Immature natural killer cell (primary cell): ENCODE measurements at places on chromosomes 7 and 10. TPM values are rescaled to one million over a fixed set of nuclear protein-coding genes. Genes with fewer than 3 reads are reported as not detected.

The FBXO24 gene
- polyA plus RNA-seq, result 0.43 TPM

The CYP3A5 gene
- polyA plus RNA-seq, result 0.35 TPM

The FKBP6 gene
- polyA plus RNA-seq, result not detected

The CHCHD3 gene
- polyA plus RNA-seq, result 65.9 TPM

The OR2A12 gene
- polyA plus RNA-seq, result not detected

- no peak for DNase-seq
These were observed 6.9 kb downstream of the CHPF2 start for GRCh38 chr7:151238924-151239836.

- DNase-seq, result no peak
These were observed at the start of gene CTTNBP2 for GRCh38 chr7:117873310-117874190. CTTNBP2 (minus strand) TSS chr7:117873441; CDS start chr7:117873415, 26 bp downstream.

DNA sequence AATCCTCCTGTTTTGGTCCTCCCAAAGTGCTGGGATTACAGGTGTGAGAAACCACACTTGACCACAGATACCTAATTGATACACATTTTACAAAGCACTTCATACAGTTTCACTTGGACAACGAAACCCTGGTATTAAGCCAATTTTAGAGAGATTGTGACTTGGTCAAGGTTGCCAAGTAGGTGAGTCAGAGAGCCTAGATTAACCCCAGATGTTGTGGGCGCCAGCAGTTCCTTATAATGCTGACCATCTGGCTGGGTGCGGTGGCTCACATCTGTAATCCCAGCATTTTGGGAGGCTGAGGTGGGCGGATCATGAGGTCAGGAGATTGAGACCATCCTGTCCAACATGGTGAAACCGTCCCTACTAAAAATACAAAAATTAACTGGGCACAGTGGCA is 4.9 kb upstream of the PHKG1 start:
- no peak for DNase-seq

- no peak for DNase-seq
These were observed 10.4 kb upstream of the NT5C2 start for GRCh38 chr10:103203466-103203865.

DNA sequence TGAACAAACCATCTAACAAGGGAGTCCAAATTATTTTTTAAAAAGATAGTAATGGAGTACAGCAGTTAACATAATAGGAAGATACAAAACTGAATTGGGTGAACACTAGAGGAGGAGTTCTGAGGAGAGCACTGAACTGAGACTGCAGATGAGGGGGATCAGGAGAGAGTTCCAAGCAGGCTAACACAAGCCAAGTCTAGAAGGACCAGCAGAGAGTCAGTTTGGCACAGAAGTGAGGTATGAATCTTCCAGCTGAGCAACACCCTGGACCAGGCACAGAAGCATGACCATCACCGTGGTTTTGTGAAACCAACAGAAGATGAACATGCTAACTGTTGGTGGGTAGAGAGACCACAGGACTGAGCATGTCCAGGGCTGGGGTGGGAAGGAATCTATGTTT is 30.8 kb upstream of the PLCE1 start:
- DNase-seq, result no peak
